ENCODE measurements at places on chromosomes 12 and 14.

GRCh38 chr14:65286443-65286842 is 126.1 kb upstream of the FUT8 start:
- no peak for DNase-seq

DNA sequence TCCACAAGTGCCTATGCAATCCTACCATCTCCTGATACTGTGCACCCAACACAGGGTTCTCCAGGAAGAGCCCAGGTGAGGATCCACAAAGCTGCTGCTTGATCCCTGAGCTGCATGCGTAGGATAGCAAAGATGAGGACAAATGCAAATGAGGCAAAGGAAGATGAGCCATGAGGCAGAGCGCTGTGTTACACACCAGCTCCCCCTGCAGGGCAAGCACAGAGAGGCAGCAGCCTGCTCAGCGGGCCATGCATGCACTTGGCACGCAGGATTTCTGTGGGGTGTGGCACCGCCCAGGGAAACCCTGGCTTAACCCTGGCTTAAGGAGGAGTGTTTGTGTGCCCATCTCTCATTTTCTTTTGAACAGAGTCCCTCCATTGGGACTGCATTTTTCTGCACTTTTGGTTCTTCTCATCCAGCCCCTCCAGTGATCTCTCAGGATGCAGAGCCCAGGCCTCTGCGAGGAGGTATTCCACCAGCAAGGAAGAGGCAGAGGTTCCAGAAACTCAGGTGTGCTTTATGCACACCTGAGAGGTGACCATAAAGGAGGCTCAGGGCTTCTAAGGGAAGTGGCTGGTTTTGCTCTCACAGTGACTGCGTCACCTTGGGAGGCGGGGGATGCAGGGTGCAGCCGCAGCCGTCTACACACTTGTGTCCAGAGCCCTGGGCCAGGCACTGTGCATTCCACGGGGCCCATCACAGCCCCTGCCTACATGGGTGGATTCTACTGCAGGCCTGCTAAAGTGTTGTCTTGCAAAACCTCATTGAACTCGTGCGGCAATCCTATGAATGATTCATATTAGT is 973.3 kb upstream of the TMEM132C start:
- peak; percentile 77 for DNase-seq

DNA sequence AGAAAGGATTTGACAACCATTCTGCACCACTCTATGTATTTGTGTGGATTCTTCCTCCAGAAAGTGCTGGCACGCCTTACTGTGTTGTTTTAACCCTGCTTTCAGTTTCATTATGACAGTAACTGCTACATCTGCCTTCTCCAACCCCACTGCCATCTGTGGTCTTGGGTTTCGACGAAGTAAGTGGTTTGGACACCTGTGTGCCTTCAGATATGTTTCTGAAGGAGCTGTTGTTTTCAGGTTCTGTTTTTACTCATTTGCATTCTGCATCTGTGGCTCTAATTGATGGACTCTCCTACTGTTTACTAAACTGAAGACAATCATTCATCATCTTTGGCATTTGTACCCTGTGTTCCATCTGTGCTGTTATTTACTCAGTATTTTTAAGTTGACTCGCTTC is 4.1 kb downstream of the TSHR start:
- no peak for DNase-seq

DNA sequence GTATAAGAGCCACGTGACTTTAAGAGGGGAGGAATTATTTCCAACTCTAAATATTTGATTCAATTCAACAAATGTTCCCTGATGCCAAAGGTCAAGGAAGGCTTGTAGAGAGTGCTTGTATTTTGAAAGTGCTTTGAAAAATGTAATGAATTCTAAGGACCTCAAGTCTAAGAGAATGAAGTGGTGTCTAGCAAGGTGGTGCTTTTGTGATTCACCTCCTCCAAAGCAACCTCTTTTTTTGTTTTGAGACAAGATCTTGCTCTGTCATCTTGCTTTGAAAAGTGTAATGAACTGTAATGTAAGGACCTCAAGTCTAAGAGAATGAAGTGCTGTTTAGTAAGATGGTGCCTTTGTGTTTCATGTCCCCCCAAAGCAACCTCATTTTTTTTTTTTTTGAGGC is 13.7 kb downstream of the AK7 start:
- no peak for DNase-seq

- no peak for DNase-seq
Observed at GRCh38 chr12:28096649-28097048, 93.6 kb upstream of the CCDC91 start.

DNA sequence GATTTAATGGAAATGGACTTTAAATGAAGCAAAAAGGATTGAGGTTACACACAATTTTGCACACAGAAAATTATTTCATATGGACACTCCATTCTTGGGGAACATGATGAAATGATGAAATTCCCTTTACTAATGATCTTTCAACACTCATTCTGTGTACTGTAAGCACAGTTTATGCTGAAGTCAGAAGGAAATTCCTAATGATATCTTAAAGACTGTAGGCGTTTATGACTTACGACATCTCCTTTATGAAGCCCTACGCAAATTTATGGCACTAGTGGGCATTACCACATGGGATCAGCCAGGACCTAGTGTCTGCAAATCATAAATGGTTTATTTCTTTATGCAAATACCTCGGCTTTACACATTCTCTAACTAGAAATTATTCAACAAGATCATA is 97.9 kb upstream of the SOX5 start:
- no peak for DNase-seq

DNA sequence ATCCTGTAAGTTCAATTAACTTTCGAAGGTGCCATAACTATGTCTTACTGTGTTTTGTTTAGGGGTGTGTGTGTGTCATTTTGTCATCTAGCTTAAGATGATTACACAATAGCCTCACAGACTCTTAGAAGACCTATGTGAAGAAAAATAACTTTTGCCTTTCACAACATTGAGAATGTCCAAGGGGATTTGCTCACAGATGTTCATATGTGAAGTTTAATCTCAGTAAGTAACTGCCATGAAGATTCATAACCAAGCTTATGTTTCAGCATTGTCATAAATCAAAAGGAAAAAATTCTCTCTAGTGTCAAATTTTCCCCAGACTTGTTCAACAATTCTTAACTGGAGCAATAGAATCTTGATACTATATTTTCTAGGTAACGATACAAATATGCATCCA is 226.1 kb upstream of the PRKD1 start:
- DNase-seq: no peak

- no peak for DNase-seq
Observed at GRCh38 chr14:31758941-31759340, 197.7 kb downstream of the NUBPL start.

- DNase-seq: no peak
Observed at GRCh38 chr12:124482567-124482893, 84.9 kb downstream of the NCOR2 start.

DNA sequence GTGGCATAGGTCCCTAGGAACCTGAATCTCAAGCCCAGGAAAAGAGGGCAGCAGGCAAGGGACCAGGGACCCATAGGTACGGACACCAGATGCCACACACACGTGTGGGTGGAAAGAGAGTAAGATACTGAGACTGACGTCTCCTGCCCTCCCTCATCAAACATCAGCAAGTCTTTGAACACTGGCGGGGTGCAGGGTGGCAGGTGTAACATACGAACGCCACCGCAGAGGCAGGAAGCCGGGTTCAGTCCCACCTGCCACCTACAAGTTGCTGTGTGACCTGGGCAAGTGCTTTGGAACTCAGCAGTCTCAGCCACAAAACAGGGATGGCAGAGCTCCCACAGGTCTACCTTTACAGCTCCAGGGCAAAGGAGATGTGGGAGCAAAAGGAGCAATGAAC is 11.1 kb downstream of the ACTN1 start:
- no peak for DNase-seq

DNA sequence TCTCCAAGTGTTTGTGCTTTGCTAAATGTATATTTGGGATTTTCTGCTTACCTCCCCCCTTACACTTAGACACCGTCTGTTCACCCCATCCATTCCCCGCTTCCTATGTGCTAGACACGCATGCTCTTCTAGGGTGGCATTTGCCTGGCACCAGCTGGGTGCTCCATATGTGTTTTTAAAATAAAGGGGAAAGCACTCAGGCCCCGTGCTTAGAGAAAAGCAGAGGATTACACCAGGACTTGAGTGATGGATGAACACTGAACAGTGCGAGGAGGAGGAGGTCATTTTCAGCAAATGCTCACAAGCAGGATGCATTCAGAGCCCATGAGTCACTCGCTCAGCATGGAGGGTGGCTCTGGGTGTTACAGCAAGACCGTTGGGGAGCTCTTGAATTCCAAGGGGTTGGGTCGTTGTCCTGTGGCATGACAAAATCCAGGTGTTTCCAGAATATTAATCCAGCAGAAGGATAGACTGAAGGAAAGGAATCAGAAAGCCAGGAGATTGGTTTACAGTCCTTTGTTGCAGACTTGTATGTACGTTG is 2.9 kb upstream of the BDKRB1 start:
- no peak for DNase-seq

- DNase-seq: no peak
Observed at GRCh38 chr12:102317155-102317554, 119.5 kb upstream of the PMCH start.

DNA sequence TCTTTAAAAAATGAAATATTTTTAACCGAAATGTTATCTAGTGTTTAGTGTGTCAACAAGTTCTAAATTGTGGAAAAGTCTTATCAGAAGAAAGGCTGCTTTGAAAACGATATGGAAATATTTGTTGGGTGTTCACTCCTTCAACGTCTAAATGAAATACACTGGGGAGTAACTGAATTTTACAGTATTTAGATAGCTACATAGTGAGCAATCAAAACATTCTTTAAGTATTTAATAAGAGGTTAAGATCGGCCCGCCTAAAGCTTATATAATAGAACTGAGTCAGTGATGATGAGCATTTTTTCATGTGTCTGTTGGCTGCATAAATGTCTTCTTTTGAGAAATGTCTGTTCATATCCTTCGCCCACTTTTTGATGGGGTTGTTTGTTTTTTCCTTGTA is 228.3 kb downstream of the RAD51B start:
- no peak for DNase-seq

GRCh38 chr14:96225745-96226151 is 21.1 kb downstream of the BDKRB2 start:
- no peak for DNase-seq

- DNase-seq: no peak
Observed at GRCh38 chr12:122374707-122375106, 47.8 kb downstream of the CLIP1 start.

DNA sequence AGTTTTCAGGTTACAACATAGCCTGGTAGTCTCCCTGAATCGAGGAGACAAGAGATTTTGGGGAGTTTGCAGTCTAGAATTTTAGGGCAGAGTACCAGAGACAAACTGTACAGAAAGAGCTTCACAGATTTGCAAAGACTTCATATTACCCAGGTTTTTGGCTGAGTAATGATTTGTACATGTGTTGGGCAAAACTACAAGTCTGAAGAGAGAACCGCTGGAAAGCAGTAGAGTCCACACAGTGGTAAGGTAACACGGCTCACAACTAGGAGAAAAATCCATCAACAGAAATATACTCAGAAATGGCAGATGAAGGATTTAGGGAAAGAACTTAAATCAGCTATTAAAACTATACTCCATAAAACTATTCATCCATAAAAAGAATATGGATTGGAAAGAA is 25.7 kb downstream of the FBXO33 start:
- no peak for DNase-seq

- no peak for DNase-seq
Observed at GRCh38 chr12:90305379-90305778, 596.7 kb upstream of the ATP2B1 start.

GRCh38 chr14:95328729-95329503 is 9.2 kb upstream of the CLMN start:
- DNase-seq: no peak

DNA sequence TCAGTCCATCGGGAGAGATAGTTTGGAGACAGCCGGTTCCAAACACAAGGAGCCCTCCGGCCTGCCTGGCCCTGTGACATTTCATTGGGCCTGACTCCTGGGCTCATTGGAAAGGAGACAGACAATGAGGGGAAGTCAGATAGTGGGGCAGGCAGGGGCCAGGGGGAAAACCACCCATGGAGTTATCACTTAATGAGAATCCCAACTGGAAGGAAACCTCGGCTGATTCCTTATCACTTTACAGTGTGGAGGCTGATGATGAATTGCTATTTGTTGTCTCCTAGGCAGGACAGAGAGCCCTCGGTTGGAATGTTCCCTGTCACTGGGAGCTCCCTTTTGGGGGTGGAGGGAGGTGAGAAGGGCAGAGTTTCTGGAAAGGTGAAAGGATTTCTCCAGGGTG is 44.4 kb downstream of the TBX5 start:
- DNase-seq: no peak

DNA sequence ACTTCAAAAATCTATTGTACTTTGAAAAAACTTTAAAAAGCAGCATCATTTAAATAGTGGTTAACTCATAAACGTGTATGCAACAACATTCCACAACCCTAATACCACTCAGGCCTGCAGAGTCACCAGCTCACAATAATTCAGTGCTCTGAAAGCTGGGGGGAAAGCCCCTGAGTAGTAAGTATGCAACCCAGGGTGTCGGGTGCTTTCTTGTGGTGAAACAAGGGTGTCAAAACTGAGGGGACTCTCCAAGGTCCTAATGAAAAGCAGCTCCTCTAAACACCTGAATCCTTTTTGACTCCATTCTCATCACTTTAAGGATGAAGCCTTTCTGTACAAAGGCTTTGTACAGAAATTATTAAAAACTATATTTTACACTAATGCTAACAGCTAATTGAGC is 33.7 kb downstream of the FGFR1OP2 start:
- DNase-seq: no peak

- DNase-seq: no peak
Observed at GRCh38 chr14:59244581-59244980, 56.1 kb downstream of the DAAM1 start.

- DNase-seq: no peak
Observed at GRCh38 chr12:57744194-57744776, 554 bp upstream of the TSPAN31 start.

DNA sequence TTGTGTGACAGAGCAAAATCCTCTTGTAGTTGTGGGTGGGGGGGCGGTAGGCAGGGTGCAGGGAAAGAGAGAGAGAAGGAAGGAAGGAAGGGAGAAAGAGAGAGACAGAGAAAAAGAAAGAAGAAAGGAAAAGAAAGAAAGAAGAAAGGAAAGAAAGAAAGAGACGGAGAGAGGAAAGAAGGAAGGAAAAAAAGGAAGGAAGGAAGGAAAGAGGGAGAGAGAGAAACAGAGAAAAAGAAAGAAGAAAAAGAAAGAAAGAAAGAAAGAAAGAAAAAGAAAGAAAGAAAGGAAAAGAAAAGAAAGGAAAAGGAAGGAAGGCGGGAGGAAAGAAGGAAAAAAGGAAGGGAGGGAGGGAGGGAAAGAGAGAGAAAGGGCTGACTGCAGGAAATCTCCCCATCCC is 17.6 kb upstream of the FAIM2 start:
- no peak for DNase-seq

DNA sequence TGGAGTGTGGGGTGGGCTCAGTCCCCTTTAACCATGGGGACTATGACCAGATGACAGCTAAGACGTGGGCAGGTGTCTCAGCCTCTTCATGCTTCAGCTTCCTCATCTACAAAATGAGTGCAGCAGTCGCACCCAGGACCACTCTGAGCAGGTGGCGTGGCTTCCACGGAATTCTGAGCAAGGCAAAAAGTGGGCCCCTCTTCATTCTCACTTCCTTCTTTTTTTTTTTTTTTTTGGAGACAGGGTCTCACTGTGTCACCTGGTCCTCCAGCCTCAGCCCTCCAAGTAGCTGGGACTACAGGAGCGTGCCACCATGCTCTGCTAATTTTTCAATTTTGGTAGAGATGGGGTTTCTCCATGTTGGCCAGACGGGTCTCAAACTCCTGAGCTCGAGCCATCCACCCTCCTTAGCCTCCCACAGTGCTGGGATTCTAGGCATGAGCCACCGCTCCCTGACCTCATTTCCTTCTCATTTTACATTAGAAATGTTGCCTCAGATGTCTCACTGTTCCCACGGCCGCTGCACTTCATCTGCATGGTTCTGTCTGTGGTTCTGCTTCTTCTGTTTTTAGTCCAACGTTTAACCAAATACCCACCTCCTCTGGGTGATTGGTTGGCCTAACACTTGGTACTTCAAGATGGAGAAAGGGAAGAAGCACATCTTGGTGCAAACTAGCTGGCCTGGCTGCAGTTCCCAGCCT is 41.3 kb upstream of the BCL7A start:
- no peak for DNase-seq

All from vagina (tissue), 2 donors.